Endothelial cell of umbilical vein (primary cell): ENCODE measurements at places on chromosomes 12 and 14. TPM values are rescaled to one million over a fixed set of nuclear protein-coding genes. Genes with fewer than 3 reads are reported as not detected.

- peaks cover 4% of the 10 kb centered on the region for H3K4me1 ChIP-seq
- H3K36me3 ChIP-seq, result no peaks in the 10 kb centered on the region
- no peak overlapping the region for H3K27ac ChIP-seq
- no peaks in the 10 kb centered on the region for H3K27me3 ChIP-seq
- DNase-seq, result no peak
These were observed 28.1 kb upstream of the ADGRD1 start for GRCh38 chr12:130925666-130926015.

Gene GPR162
- 8.1 and 13.7 TPM in 2 replicates for total RNA-seq

GRCh38 chr12:107134558-107134957 is 41.2 kb upstream of the CRY1 start:
- H3K27me3 ChIP-seq, result peaks cover 2% of the 10 kb centered on the region
- H3K27ac ChIP-seq, result no peak overlapping the region
- H3K36me3 ChIP-seq, result no peaks in the 10 kb centered on the region
- no peak for DNase-seq

- H3K27me3 ChIP-seq, result no peaks in the 10 kb centered on the region
- H3K27ac ChIP-seq, result no peak overlapping the region
- no peak overlapping the region for H3K4me3 ChIP-seq
- no peaks in the 10 kb centered on the region for H3K36me3 ChIP-seq
These were observed 49.8 kb downstream of the SDR9C7 start for GRCh38 chr12:56884421-56884820.

GRCh38 chr12:90261283-90261682 is 552.6 kb upstream of the ATP2B1 start:
- H3K4me1 ChIP-seq, result no peaks in the 10 kb centered on the region
- no peak for DNase-seq
- no peak overlapping the region for H3K4me3 ChIP-seq
- H3K36me3 ChIP-seq, result no peaks in the 10 kb centered on the region
- H3K27ac ChIP-seq, result no peak overlapping the region

DNA sequence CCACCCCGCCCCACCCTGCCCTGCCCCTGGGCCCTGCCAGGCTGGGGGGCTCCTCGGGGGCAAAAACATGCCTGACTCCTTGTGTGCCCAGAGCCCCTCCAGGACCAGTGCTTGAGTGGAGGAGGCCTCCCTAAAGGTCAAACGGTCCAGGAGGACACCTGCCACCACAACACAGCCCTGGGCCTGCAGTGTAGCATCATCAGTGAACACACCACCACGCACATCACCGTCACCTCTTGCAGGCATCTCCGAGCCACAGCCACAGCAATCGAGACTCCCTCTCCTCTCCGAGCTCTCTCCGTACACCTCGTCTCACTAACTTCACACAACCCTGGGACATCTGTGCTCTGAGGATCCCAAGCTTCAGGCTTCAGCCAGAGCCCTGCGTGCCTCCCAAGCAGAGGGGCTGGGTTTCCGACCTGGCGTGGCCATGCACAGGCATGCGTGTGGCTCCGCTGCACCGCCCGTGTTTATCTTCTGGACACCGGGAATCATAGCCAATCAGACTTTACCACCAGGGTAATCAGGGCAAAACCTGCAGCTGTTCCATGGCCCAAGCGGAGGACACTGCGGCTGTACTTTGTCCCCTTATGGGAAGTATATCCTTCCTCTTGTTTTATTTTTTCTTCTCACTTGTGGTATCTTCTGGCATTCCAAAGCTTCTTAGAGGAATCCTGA is 6.2 kb upstream of the DIO3 start:
- H3K4me1 ChIP-seq, result no peaks in the 10 kb centered on the region
- peaks cover 16% of the 10 kb centered on the region for H3K27me3 ChIP-seq
- H3K36me3 ChIP-seq, result no peaks in the 10 kb centered on the region
- no peak overlapping the region for H3K4me3 ChIP-seq
- DNase-seq, result no peak

GRCh38 chr12:46556819-46557524 is 184.4 kb upstream of the SLC38A2 start:
- no peak overlapping the region for H3K27ac ChIP-seq
- peak; percentile 36 for DNase-seq
- no peaks in the 10 kb centered on the region for H3K36me3 ChIP-seq
- no peak overlapping the region for H3K4me3 ChIP-seq
- peaks cover 27% of the 10 kb centered on the region for H3K4me1 ChIP-seq

DNA sequence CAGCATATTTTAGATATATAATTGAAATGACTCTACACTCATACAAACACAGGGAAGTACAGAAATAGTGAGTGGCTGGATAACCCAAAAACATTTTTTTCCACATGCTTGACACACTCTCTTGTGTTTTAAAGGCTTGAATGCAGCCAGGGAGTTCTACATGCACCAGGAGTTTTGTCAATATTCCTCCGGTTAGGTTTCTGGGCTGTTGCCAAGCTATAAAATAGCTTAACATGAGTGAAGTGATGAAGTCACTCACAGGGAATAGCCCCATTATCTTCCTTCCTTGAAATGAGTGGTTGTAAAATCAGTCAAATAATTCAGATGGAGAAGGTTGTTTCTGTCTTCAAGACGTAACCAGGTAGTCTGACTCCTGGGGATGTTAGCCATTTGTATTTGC is 582.7 kb downstream of the SLC6A15 start:
- no peaks in the 10 kb centered on the region for H3K4me1 ChIP-seq
- DNase-seq, result no peak
- H3K36me3 ChIP-seq, result no peaks in the 10 kb centered on the region
- H3K27ac ChIP-seq, result no peak overlapping the region

Gene PPFIA2
- total RNA-seq, result not detected in 2 replicates

- DNase-seq, result peak; percentile 7
- H3K4me1 ChIP-seq, result no peaks in the 10 kb centered on the region
- no peaks in the 10 kb centered on the region for H3K36me3 ChIP-seq
- no peaks in the 10 kb centered on the region for H3K27me3 ChIP-seq
These were observed 127.9 kb upstream of the TMEM132D start for GRCh38 chr12:130031571-130032189.

Gene SPIC
- total RNA-seq, result not detected in 2 replicates

DNA sequence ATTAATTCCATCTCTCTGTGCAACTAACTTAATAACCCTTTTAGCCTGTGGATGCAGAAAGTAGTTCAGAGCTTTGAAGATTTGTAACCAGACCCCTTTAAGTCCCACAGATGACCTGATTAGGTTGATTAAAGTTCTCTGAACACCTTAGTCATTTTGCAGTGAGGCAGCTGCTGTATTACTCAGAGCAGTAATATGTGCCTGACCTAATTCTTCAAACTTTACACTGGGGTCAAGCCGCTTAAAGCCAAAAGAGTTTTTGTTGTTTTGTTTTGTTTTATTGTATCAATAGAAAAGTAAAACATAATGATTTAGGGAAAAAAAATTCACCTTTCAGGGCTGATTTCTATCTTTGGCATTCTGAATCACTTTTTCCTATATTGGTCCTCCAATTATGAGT is 78.6 kb upstream of the PLEKHG7 start:
- H3K27me3 ChIP-seq, result no peaks in the 10 kb centered on the region
- peak; percentile 51 for DNase-seq
- no peak overlapping the region for H3K4me3 ChIP-seq

Gene NEUROD4
- total RNA-seq, result not detected in 2 replicates

Gene MYF6
- total RNA-seq, result not detected in 2 replicates

DNA sequence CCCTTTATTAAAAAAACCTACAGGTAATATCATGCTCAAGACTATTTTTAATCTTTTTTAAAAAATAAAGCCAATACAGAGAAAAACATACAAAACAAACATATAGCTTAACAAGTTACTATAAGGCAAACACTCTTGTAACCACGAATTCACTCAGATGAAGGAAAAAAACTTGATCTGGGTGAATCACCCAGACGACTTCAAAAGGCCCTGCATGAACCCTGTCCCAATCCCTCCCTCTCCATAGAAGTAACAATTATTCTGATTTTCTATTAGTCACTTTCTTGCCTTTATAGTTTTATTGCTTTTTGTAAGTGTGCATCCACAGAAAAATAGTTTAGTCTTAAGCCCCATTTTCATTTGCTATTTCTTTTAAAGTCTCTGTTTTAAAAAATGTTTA is 72.6 kb downstream of the LRP6 start:
- no peak for DNase-seq
- no peaks in the 10 kb centered on the region for H3K36me3 ChIP-seq
- H3K4me3 ChIP-seq, result no peak overlapping the region
- H3K4me1 ChIP-seq, result peaks cover 5% of the 10 kb centered on the region

DNA sequence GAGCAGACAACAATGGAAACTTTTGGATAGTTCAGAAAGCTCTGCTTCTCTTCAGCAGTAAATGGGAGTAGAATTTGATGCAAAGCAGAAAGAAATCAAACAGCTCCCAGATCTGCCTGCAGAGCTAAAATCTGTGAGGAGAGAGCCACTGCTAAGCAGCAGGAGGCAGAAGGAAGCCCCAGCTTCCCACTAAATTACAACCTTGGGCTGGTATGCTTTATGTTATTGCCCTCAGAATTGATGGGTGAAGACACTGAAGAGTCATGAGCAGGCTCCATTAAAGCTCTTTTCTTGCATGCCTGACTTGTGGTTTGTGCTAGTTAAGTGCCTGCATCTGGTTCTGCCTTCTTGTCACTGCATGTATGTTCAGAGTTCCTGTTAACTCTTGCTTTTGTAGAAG is 8.4 kb downstream of the ZC2HC1C start:
- no peaks in the 10 kb centered on the region for H3K27me3 ChIP-seq
- H3K4me1 ChIP-seq, result no peaks in the 10 kb centered on the region
- H3K27ac ChIP-seq, result no peak overlapping the region

Gene MYO1H
- not detected in 2 replicates for total RNA-seq

- no peaks in the 10 kb centered on the region for H3K4me1 ChIP-seq
- no peak overlapping the region for H3K4me3 ChIP-seq
- peak; percentile 46 for DNase-seq
These were observed 139.7 kb downstream of the SLCO1B3 start for GRCh38 chr12:20950248-20950647.

DNA sequence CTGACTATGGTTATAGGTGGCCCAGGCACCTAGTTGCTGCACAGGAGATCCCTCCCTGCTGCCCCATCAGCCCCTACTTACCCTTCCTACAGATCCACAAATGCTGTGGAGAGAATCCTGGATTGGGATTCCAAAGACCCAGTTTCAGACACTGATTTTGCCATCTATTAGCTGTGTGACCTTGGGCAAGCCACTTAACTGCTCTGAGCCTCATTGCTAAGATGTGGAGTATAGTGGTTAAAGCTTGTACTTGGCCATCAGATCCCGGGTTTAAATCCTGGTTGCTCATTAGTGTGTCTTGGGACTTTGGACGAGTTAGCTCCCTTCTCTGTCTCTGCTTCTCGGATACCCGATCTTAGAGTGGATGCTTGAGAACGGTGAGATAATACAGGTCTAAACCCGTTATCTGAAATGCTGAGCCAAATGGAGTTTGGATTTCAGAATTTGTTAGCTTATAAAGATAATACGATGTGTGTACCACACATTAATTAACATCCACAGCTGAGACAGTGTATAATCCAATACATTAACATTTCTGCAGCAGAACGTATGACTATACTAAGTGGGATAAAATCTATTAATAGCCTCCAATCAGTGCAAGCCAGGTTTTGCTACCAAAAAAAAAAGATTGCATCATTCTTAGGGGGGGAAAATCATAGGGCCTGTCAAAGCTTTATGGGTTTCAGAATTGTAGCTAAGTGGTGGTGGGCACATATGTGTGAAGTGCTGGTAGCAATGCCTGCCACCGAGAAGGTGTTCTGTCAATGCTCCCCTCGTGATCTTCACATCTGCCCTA is 16.0 kb downstream of the PROX2 start:
- DNase-seq, result no peak
- no peaks in the 10 kb centered on the region for H3K36me3 ChIP-seq
- no peaks in the 10 kb centered on the region for H3K27me3 ChIP-seq
- H3K4me1 ChIP-seq, result no peaks in the 10 kb centered on the region

DNA sequence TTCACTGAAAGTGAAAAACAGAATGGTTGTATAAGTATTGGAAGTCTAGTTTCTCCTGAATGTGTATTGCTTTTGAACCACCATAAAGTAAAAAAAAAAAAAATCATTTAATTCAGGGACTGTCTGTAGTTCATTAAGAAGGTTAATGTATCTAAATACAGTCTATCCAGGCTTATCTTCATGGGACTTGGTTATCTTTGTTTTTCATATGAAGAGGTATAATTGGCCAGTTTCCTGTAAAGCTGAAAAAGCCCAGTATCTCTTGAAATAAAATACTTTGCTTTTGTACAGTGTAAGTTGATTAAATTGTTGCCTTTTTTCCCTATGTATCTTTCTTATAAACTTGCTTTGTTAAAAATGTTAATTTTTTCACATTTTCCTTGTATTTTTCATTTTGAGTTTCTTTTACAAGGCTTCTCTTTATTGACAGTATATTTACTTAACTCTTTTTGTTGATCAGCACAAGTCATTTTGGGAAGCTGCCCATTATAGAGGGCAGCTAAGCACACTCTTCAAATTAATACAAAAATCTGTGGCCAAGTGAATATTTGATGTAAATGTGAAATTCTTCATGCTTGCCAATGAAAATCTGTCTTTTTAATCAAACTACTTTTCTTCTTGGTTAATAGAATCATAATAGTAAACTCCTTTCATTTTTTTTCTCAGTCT is 156.0 kb downstream of the TMTC3 start:
- H3K27ac ChIP-seq, result peak overlapping the region; percentile 88
- no peaks in the 10 kb centered on the region for H3K27me3 ChIP-seq
- H3K4me3 ChIP-seq, result no peak overlapping the region
- DNase-seq, result peak; percentile 46
- peaks cover 27% of the 10 kb centered on the region for H3K4me1 ChIP-seq
- no peaks in the 10 kb centered on the region for H3K36me3 ChIP-seq
